ENCODE measurements at places on chromosomes 7 and 10. TPM values are rescaled to one million over a fixed set of nuclear protein-coding genes. Genes with fewer than 3 reads are reported as not detected.

TSPAN12 gene
- 3.4 TPM for total RNA-seq

VWA2 gene
- total RNA-seq = 22.3 TPM

AKR1C1 gene
- 61.7 TPM for total RNA-seq

ACTA2 gene
- total RNA-seq = 146 TPM

GRCh38 chr10:69673521-69673920 lies 43.5 kb downstream of the FAM241B start:
- H3K36me3 ChIP-seq = no peaks in the 10 kb centered on the region
- no peak overlapping the region for H3K4me3 ChIP-seq
- no peak for DNase-seq
- peaks cover 36% of the 10 kb centered on the region for H3K27me3 ChIP-seq
